ENCODE measurements at places on chromosomes 13 and 19. TPM values are rescaled to one million over a fixed set of nuclear protein-coding genes. Genes with fewer than 3 reads are reported as not detected.

Gene GAPDHS
- not detected for total RNA-seq

Gene FARP1
- 61.9 TPM for total RNA-seq

Gene NBEA
- 47.6 TPM for total RNA-seq

Gene SLC35E1
- 23.9 TPM for total RNA-seq

Gene PSG7
- not detected for total RNA-seq

Gene CYP2S1
- total RNA-seq, result 0.41 TPM

Gene PDX1
- total RNA-seq, result not detected

Gene ZNF180
- total RNA-seq, result 11.1 TPM

Gene ZNF93
- total RNA-seq, result 14.4 TPM

Gene KCNN4
- total RNA-seq, result 0.71 TPM

Gene MEIOSIN
- total RNA-seq, result not detected

Gene KRTDAP
- total RNA-seq, result not detected
